ENCODE measurements at places on chromosomes 7 and 10.

DNA sequence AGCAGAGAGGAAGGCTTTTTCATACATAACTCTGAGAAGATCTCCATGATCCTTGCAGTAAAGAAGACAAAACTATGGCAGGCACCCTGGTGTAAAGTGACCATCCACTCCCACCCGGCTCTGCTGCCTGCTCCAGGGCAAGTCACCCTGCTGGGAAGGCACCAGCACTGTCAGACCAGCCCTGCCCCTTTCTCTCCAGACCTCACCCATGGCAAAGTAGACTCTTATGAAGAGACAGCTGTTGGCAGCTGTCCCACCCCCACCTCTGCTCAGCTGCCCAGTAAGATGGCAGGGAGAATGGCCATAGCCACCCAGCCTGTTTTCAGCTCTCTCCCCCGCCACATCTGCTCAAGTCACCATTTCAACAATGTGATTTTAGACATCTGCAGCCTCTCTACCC lies 8.6 kb upstream of the ZMIZ2 start:
- no peak for DNase-seq

GRCh38 chr7:3146571-3147226 lies 103.0 kb upstream of the CARD11 start:
- DNase-seq, result no peak

DNA sequence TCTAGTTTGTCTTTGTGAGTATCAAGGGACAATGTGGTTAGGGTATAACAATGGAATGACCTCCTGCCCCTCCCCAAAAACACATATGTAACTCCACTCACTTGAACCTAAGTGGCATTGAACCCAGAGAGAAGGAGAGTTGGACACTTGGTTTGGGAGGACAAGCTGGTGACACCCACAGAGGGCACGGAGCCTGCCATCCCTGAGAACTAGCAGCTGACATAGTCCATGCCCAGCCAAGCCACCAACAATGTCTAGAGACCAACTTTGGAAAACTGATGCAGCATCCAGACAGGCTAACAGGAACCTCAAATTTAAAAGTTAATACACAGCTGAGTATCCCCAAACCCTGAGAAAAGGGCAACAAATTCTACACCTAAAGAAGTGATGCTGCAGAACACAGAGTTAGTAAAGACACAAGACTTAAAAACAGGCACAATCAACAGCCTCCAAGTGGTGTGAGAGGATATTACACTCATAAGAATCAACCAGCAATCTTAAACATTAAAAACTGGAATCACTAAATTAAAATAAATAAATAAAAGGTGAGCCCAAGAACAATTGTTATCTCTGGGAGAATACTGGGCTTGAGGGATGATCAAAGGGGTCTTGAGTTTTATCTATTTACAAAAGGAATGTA lies 27.2 kb downstream of the NUDCD3 start:
- no peak for DNase-seq

- no peak for DNase-seq
Measured at GRCh38 chr7:45236666-45237065, 79.1 kb downstream of the RAMP3 start.

- DNase-seq, result no peak
Measured at GRCh38 chr10:44862006-44862751, 49.0 kb upstream of the TMEM72 start.

DNA sequence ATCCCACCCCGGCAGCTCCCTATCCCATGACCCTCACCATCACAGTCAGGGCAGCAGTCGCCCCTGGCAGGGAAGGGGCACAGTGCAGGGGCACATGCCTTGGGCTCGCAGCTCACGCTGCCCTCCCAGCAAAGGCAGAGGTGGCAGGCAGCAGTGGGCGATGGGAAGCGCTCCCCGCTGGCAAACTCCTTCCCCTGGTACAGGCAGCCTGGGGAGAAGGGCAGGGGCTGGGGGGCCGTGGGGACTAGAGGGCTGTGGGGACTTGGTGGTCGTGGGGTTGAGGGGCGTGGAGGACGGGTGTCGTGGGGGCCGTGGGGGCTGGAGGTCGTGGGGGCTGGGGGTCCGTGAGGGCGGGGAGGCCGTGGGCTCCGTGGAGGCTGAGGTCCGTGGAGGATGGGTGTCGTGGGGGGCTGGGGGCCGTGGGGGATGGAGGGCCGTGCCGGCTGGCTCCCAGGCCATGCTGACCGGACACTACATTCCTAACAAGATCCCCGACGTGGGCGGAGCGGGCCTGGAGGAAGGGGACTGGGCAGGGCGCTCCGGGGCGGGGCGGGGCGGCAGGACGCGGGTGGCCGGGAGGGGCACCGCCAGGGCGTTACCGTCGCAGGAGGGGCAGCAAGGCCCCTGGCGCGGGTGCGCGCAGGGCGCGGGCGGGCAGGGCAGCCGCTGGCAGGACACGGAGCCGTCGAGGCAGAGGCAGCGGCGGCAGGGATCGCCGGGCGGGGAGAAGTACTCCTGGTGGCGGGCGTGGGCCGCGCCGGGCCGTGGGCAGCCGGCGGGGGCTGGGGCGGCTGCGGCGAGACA lies 20.0 kb downstream of the KCP start:
- DNase-seq, result peak; percentile 29

DNA sequence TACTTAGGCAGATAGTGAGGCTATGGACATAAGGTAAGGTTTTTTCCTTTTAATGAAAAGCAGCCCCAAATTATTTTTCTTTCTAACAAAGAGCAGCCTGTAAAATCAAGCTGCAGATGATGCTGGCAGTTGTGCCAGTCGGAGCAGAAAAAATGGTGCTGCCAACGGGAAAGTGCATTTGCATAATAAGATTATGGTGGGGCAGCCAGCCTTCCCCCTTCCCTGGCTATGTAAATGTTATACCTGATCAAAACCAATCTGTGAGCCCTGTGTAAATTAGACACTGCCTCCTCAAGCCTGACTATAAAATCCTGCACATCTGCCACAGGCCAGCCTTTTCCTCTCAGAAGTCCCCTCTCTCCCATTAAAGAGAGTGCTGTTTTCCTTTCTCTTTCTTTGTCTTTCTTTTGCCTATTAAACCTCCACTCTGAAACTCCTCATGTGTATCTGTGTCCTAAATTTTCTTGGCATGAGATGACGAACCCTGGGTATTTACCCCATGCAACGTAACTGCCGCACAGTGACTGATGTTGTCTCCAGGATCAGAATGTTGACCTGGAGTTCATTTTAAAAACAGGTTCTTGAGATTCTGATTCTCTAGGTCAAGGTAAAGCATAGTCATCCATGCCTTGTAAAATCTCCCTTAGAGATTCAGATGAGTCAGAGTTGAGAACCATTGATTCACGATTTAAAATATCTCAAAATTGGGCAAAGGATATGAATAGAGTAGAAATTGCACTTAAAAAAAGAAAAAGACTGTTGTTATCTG lies 167.3 kb upstream of the C1GALT1 start:
- DNase-seq, result no peak

DNA sequence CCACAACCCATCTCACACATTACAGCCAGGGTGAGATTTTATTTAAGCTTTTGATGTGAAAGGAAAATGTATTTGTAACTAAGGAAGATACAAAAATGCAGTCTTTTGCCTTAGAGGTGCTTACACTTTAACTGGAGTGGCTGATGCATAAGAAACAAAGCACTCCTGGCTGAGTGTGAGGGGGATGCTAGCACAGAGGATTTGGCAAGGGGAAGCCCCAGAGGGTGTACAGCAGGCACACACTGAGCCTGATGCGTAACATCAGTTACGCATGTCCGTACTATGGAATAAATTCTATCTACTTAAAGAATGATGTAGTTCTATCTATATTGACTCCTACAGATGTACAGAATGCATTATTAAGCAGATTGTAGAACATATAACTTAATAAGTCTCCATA lies 17.8 kb downstream of the GIMAP8 start:
- DNase-seq, result no peak

All from BE2C (cell line).